ENCODE measurements at places on chromosomes 4 and X.

DNA sequence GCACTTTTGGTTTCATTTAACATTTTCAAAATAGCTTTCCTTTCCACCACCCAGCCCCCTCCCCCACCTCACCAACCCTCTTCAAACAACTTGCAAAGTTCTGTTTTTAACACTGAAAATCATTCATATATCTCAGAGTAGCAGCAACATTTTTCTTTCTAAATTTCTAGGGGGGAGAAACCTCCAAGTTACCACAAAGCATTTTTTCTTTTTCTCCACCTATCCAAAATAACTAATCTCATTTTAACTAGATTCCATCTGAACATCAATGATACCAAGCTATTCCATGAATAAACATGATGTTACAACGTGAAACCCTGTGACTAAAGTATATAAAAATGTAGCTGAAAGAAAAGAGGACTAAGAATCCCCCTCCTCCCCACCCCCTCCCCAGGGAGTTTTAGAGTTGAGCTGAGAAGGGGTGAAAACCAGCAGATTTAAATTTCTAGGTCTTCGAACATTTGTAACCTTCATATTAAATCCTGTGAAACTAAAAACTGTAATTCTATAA is 5.2 kb downstream of the LDB2 start:
- no peaks in the 10 kb centered on the region for H3K27me3 ChIP-seq
- no peak for DNase-seq
- H3K36me3 ChIP-seq: no peaks in the 10 kb centered on the region
- no peak overlapping the region for H3K27ac ChIP-seq

GRCh38 chr4:162131256-162131655 is 32.5 kb downstream of the FSTL5 start:
- no peak for DNase-seq
- H3K4me1 ChIP-seq: no peaks in the 10 kb centered on the region
- no peak overlapping the region for H3K4me3 ChIP-seq
- H3K27me3 ChIP-seq: no peaks in the 10 kb centered on the region

DNA sequence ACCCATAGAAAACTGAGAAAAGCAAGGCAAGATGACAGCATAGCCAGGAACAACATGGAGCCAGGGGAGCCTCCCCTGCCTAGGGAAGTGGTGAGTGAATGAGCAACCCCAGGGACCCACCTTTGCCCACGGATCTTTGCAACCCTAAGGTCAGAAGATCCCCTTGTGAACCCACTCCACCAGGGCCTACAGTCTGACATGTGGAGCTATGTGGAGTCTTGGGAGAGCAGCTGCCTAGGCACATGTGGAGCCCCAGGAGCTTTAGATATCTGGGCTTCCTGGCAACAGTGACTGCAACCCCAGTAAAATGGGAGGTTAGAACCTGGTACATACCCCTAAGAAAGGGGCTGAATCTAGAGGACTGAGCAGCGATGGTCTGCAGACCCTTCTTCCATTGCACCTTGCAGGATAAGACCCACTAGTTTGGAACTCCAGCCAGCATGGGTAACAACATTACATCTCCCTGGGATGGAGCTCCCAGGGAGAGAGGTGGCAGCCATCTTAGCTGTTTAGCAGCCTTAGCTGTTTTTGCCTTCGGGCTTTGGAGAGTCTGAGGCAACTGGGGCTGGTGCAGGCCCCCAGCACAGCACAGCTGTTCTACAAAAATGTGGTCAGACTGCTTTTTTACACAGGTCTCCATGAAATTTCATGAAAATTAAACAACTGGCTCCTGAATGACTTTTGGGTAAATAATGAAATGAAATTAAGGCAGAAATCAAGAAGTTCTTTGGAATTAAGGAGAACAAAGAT is 104.7 kb upstream of the TRIM2 start:
- H3K4me3 ChIP-seq: no peak overlapping the region
- H3K4me1 ChIP-seq: no peaks in the 10 kb centered on the region
- H3K27me3 ChIP-seq: no peaks in the 10 kb centered on the region
- no peaks in the 10 kb centered on the region for H3K36me3 ChIP-seq

GRCh38 chrX:29555465-29556091 is 659.8 kb upstream of the MAGEB2 start:
- no peak for DNase-seq
- no peak overlapping the region for H3K4me3 ChIP-seq
- no peaks in the 10 kb centered on the region for H3K36me3 ChIP-seq
- no peaks in the 10 kb centered on the region for H3K4me1 ChIP-seq
- H3K27me3 ChIP-seq: no peaks in the 10 kb centered on the region

- no peaks in the 10 kb centered on the region for H3K36me3 ChIP-seq
- no peaks in the 10 kb centered on the region for H3K27me3 ChIP-seq
- H3K4me3 ChIP-seq: peak overlapping the region; percentile 37
- H3K4me1 ChIP-seq: peaks cover 25% of the 10 kb centered on the region
- DNase-seq: no peak
Observed at GRCh38 chrX:71096760-71097032, 1.0 kb downstream of the FOXO4 start.

DNA sequence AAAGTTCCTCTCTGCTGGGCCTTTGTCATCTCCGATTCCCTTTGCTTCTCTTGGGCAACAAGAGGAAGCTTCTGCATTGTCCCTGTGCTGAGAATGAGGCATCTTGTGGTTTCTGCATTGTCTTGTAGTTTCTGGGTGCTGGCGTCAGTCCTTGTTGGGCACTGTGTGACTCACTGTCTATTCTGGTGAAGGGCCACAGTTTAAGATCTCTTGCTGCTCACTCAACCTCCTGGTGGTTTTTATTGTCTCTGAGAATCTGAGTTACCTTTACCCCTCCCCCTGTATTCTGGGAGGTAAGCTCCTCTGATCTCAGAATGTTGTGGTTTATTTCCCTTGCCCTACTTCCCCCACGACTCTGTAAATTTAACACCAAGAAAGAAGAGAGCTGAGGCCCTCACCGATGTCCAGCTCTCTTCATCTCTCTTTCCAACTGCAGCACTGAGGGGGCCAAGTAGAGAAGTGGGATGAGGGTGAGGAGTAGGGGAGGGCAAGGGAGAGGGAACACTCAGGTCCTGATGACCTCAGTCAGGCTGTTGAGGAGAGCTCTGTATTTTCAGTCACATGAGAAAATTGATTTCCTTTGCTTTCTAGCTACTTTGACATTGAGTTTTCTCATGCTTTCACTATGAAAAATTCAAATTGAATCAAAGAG is 441.6 kb upstream of the PITX2 start:
- no peak for DNase-seq
- no peaks in the 10 kb centered on the region for H3K36me3 ChIP-seq
- no peak overlapping the region for H3K4me3 ChIP-seq
- H3K27ac ChIP-seq: no peak overlapping the region
- H3K4me1 ChIP-seq: no peaks in the 10 kb centered on the region

GRCh38 chr4:98617358-98618047 is 40.9 kb downstream of the TSPAN5 start:
- H3K27ac ChIP-seq: no peak overlapping the region
- H3K27me3 ChIP-seq: no peaks in the 10 kb centered on the region
- H3K36me3 ChIP-seq: no peaks in the 10 kb centered on the region
- no peak for DNase-seq
- no peaks in the 10 kb centered on the region for H3K4me1 ChIP-seq
- H3K4me3 ChIP-seq: no peak overlapping the region

GRCh38 chrX:141320801-141321200 is 78.5 kb upstream of the SPANXC start:
- DNase-seq: no peak
- H3K4me3 ChIP-seq: no peak overlapping the region
- H3K27ac ChIP-seq: no peak overlapping the region
- H3K4me1 ChIP-seq: no peaks in the 10 kb centered on the region

GRCh38 chr4:75634951-75635350 is 4.6 kb upstream of the CDKL2 start:
- H3K4me3 ChIP-seq: no peak overlapping the region
- H3K27me3 ChIP-seq: no peaks in the 10 kb centered on the region
- no peaks in the 10 kb centered on the region for H3K4me1 ChIP-seq
- no peak for DNase-seq
- H3K36me3 ChIP-seq: no peaks in the 10 kb centered on the region
- no peak overlapping the region for H3K27ac ChIP-seq

DNA sequence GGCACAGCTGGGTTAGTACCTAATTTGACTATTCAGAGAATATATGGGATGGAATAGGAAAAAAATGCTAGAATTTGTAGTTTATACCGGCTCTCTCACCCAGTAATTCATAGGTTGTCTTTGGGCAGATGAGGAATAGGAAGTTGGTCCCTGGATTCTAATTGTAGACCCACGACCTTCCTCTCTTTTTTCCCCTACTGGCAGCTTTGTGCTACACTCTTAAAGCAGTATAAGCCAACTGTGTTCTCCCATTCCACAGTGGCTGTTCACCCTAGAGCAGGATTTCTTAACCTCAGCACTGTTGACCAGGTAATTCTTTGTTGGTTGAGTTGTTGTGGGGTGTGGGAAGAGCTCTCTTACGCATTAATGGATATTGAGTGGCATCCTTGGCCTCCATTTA is 92.9 kb downstream of the FNIP2 start:
- H3K4me1 ChIP-seq: no peaks in the 10 kb centered on the region
- H3K27me3 ChIP-seq: no peaks in the 10 kb centered on the region
- no peak overlapping the region for H3K4me3 ChIP-seq
- no peak for DNase-seq
- H3K36me3 ChIP-seq: peaks cover 20% of the 10 kb centered on the region

DNA sequence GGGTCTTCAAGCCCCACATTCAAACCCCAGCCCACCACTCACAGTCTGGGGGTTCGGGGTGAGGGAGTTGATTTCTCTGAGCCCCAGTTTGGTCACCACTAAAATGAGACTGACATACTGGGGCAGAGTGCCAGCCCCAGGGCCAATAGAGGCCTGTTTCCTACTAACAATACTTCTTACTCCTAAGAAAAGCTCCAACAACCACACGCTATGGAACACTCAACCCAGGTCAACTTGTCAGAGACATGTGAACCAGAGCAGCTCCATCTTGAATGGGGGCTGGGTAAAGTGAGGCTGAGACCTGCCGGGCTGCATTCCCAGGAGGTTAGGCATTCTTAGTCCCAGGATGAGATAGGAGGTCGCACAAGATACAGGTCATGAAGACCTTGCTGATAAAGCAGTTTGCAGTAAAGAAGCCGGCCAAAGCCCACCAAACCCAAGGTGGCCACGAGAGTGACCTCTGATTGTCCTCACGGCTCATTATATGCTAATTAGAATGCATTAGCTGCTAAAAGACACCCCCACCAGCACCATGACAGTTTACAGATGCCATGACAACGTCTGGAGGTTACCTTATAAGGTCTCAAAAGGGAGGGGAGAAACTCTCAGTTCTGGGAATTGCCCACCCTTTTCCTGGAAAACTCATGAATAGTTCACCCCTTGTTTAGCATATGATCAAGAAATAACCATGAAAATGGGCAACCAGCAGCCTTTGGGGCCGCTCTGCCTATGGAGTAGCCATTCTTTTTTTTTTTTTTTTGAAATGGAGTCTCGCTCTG is 26.6 kb upstream of the HTRA3 start:
- no peak overlapping the region for H3K4me3 ChIP-seq
- H3K27me3 ChIP-seq: no peaks in the 10 kb centered on the region
- H3K4me1 ChIP-seq: no peaks in the 10 kb centered on the region
- DNase-seq: no peak

DNA sequence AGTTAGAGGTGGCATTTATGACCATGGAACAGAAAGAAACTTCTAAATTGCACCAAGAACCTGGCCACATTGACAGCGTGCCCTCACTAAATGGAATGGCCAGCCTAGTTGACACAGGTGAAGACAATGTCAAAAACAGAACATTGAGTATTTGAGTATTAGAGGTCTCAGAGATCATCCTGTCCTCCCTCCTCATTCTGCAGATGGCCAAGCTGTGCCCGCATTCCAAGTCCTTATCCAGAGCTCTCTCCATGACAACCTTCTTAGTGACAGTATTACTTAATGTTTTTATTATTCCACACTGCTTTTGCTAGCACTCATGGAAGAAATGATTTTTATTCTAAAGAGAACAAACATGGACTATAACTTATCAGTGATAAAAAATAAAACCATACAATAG is 9.9 kb upstream of the CCDC110 start:
- H3K27ac ChIP-seq: no peak overlapping the region
- no peak overlapping the region for H3K4me3 ChIP-seq
- no peaks in the 10 kb centered on the region for H3K36me3 ChIP-seq
- H3K27me3 ChIP-seq: no peaks in the 10 kb centered on the region
- H3K4me1 ChIP-seq: no peaks in the 10 kb centered on the region

DNA sequence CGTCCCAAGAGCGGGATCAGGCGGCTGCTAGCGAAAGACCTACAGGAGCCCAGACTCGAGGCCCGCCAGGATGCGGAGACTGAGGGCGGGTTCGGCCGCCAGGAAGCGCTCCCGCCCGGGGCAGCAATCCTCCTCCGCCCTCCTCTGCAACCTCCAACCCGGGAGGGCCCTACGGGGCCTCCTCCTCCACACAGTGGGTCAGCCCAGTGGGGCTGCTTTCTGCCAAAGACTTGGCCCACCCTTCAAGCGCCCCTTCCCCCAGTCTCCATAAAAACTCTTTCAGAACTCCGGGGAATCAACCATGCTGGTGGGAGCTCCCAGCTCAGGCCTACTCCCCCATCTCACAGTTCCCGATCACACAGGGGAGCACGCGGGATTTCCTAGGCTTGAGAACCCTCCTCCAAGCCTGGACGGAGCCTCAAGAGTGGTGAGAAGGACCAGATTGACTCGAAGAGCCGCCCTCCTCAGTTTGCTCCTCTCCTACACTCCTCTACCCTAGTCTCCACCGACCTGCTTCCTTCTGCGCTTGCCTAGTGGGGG is 77.5 kb downstream of the RLIM start:
- H3K27ac ChIP-seq: peak overlapping the region; percentile 47
- H3K36me3 ChIP-seq: no peaks in the 10 kb centered on the region
- no peaks in the 10 kb centered on the region for H3K4me1 ChIP-seq

DNA sequence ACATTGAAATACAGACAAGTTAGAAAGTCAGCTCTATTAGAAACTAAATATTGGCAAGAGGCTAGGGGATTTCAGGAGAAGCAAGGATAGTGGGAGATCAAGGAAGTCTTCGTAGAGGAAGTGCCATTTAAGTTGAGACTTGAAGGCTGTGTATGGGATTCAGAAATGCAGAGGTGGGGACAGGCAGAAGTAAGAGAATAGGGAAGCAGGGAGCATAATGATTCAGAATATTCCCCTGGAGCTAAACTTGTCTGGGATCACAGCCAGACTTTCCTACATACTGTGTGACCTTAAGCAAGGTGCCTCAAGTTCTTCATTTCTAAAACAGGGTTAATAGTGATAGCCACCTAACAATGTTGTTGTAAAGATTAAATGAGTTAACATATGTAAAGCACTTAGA is 108.8 kb downstream of the DDIT4L start:
- no peak overlapping the region for H3K4me3 ChIP-seq
- DNase-seq: no peak
- no peak overlapping the region for H3K27ac ChIP-seq
- H3K4me1 ChIP-seq: no peaks in the 10 kb centered on the region
- H3K36me3 ChIP-seq: no peaks in the 10 kb centered on the region

DNA sequence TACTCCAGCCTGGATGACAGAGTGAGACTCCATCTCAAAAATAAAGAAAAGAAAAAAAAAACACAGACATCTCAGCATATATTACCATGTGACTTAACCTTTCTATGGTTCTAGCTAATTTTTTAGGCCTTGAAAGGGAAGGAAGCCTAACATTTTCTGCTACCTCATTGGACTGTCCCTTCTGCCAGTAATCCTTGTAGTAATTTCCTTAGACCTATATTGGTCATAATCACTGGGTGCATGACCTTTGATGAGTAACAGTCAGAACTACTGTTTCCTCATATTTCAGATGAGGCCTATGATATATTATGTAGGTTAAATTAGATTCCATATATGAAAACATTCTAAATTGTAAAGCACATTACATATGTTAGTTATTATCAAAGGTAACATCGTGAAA is 9.6 kb downstream of the XIAP start:
- H3K36me3 ChIP-seq: no peaks in the 10 kb centered on the region
- H3K4me3 ChIP-seq: no peak overlapping the region
- H3K27me3 ChIP-seq: no peaks in the 10 kb centered on the region
- H3K4me1 ChIP-seq: peaks cover 4% of the 10 kb centered on the region
- H3K27ac ChIP-seq: no peak overlapping the region
